Stimulated activated CD4-positive, alpha-beta T cell treated with anti-CD3 and anti-CD28 coated beads, Interleukin-4, amount 100 ng/mL, for 1 hour (primary cell): ENCODE measurements at places on chromosomes 16 and 17.
A peak's percentile ranks its signal among the peaks of the same experiment; 100 is the strongest.

DNA sequence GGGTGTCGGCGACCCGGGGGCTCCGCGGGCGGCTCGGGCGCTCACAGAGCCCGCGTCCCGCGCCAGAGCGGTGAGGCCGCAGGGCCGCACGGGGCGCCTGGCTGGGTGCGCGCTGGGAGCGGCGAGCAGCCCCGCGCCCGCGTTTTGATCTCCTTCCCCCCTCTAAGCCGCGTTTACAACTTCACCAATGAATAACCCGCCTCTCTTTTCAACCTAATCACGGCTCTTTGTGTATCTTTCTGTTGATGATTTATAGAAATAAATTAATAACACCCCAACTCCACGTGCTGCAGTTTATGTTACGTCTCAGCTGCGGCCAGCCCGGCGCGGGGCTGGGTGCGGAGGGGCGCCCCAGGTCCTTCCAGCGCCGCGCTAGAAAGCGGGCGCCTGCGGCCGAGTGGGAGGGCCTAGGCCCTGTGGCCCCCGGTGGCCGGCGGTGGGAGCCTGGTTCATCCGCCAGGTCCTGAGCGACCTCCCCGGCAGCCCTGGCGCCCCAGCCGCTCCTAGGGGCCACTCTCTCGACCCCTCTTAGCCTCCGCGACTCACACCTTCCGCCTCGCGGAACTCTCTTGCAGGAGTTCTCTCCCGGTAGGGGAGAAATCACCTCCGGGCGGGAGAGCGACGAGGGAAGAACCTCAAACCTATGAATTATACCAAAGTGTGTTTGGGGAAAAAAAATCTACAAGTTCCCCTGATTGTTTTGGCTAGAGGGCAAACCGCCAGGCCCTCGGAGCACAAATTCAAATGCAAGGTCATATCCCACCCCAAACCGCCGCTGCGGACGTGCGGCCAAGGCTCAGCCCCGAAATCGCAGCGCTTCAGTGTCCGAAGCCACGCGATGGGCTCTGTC is 1.9 kb downstream of the HNF1B start:
- peak; percentile 11 for DNase-seq

GRCh38 chr16:12721841-12722421 is 81.8 kb downstream of the CPPED1 start:
- no peak for DNase-seq

DNA sequence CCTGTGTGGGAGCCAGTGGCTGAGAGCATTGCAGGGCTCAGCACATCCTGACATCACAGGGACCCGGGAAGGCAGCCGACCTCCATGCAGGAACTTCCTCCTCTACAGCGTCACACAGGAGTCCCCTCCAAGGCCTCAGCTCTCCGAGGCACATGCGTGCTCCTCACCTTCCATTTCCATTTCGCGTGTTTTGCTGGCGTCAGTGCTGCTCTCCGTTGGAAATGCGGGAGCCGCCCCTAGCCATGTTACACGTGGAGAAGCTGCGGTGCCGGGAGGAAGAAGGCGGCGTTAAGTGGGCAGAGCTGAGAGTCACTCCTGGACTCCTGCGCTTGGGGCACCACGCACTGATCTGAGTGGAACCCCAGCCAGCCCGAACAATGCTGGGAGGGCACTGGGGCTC is 25.2 kb upstream of the CRISPLD2 start:
- no peak for DNase-seq

GRCh38 chr16:54123766-54124165 is 162.8 kb downstream of the IRX3 start:
- no peak for DNase-seq

DNA sequence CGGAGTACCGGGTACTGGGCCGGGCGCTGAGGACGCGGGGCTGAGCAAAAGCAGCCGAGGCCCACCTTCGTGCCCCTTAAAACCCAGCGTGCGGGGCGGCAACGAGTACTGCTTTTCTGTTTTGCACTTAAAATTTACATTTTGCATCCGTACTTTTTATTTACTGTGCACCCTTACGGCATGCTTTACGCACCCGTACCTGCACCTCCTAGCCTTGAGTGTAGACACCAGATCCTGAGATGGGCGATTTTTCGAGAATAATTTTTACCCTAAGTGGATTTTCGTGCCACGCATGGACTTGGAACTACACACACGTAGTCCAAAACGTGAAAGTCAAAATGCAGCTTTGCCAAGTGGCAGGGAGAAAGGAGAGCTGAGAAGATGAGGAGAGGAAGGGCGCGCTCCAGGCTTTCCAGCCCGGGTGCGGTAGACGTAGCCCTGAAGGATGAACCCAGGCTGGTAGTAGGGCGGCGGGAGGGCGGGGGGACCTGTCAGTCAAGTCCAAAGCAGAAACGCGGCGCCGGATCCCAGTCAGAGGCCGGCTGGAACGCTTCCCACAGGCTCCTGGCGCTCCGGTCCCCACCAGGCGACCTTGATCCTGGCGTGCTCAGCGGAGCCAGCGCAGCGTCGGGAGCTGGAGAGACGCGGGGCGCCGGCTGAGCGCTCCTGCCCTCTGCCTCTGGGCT is 1.2 kb upstream of the CBLN1 start:
- no peak for DNase-seq

DNA sequence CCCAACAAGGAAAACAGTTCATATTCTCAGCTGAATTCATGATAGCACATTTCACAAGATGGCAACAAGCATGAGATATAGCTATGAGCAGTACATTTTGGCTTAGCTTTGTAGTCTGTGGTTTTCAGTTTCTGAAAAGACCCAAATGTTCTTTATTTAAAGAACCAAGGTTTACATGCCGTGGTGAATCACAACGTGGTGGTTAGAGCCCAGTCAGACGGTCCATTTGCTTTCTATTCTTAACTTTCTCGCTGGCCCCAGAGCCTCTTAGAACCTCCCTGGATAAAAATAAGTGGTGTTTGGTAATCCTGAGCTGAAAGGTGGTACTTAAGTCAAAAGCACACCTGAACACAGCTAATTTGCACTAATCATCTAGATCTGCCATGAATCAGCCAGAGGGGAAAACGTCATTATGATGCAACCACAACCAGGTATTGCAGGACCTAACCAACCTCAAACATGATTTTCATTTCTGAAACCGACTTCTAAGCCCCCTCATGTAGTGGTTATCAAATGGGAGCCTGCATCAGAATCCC is 18.6 kb upstream of the HAPSTR1 start:
- peak; percentile 29 for DNase-seq

GRCh38 chr17:76623271-76624146 is 20.0 kb downstream of the ST6GALNAC1 start:
- DNase-seq, result peak; percentile 80
